ENCODE measurements at places on chromosomes 13 and 19. TPM values are rescaled to one million over a fixed set of nuclear protein-coding genes. Genes with fewer than 3 reads are reported as not detected.

The ALOX5AP gene
- total RNA-seq = 7.6 TPM

The GPR4 gene
- 3.4 TPM for total RNA-seq

The PIK3R2 gene
- total RNA-seq = 45.4 TPM

The PRSS57 gene
- not detected for total RNA-seq

The RAB4B gene
- total RNA-seq = 53.4 TPM

The SLC10A2 gene
- 5.0 TPM for total RNA-seq

GRCh38 chr19:7722231-7722651 lies 9.7 kb downstream of the CLEC4G start:
- no peak for DNase-seq

DNA sequence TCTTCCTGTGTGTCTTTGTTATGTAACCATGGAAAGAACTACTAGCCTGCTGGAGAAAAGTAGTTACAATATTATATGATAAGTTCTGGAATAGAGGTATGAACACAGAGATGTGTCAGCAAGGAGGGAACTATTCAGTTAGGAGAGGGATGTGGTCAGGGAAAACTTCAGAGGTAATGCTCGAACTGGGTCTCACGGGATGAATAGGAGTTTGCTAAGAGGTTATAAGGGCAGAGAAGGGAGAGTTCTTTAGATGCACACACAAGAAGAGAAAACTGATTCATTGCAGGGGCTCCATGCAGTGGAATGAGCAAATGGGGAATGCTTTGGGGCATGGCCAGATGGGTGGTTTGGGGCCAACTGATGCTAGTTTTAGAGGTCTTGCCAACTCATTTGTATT lies 46.0 kb upstream of the SIAH3 start:
- no peak for DNase-seq

- DNase-seq = no peak
Observed at GRCh38 chr13:98741741-98742435, 10.6 kb downstream of the SLC15A1 start.

DNA sequence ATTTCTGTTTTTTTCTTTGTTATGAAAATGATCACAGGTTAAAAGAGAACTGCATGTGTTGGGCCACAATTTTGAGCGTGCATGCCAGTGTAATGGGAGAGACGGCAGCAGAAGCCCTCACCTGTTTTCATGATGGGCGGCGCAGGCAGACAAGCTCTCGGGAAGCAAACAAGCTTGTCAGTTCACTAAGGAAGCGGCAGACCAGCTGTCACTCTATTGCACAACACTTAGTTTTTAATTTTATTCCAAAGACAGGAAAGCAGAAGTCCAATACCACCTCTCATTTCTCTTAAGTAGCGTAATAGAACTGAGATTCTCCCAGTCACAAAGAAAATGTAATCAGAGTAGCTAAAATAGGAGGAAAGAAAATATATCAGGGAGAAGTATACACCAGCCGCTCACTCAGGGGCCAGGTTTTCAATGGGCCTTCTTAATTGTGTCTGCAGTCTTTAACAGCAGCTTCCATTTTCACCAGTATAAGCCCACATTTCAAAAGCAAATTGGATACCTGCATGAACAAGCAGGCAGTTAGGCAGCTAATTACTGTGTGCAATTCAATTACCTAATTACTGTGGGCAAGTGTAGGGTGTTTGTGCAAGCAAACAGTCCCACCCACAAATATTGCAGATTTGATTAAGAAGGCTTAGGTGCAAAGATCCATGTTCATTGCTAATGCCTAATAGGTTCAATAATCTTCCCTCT lies 711.4 kb downstream of the DIAPH3 start:
- DNase-seq = no peak

DNA sequence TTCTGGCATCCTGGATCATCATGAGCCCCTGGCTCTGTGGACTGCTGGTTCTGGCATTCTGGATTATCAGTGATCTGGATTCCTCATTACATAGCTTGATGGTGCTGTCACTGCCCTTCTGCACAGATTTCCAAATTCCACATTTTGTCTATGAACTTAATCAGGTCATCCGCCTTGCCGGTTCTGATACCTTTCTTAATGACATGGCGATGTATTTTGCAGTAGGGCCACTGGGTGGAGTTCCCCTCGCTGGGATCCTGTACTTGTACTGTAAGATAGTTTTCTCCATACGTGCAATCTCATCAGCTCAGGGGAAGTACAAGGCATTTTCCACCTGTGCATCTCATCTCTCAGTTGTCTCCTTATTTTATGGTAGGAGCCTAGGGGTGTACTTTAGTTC lies 24.4 kb upstream of the OR7C2 start:
- no peak for DNase-seq

GRCh38 chr13:76503766-76504165 lies 382.4 kb downstream of the KCTD12 start:
- no peak for DNase-seq

DNA sequence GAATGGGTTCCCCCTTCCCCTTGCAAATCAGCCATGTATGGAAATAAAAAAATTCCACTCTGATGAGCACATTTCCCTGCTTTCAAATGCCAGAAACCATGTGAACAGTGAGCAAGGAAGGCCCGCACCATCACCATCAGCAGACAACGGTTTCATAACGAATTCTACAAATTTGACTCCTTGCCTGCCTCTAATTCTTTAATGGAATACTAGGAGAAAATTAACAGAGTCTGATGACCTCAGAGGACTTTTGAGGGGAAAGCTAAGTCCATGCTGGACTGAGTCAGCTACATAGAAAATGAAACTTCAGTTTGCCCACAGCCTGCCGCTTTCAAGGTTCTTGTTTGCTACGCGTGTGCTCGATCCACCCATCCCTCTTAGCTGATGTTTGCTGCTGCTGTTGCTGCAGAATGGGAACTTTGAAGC lies 46.7 kb upstream of the KL start:
- no peak for DNase-seq

GRCh38 chr13:94480672-94481145 lies 1.2 kb upstream of the DCT start:
- DNase-seq = no peak

DNA sequence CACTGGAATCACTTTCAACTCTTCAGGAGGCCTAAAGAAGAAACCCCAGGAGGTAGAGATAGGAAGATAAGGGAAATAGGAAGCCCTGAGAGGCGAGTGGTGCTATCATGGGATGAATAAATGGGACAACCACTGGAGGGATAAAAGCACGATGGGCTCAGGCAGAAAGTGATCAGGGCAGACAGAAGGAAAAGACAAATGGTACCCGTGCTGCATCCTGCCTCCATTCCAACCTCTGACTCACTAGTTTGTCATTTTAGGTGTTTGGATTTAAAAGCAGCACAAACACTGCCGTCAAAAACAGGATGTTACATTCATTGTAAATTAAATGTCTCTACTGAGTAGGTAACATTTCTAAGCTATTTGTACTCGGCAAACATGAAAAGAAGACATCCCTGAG lies 314.3 kb upstream of the HTR2A start:
- DNase-seq = no peak

- DNase-seq = peak; percentile 97
Observed at GRCh38 chr19:8592231-8593009, 15.2 kb upstream of the MYO1F start.

DNA sequence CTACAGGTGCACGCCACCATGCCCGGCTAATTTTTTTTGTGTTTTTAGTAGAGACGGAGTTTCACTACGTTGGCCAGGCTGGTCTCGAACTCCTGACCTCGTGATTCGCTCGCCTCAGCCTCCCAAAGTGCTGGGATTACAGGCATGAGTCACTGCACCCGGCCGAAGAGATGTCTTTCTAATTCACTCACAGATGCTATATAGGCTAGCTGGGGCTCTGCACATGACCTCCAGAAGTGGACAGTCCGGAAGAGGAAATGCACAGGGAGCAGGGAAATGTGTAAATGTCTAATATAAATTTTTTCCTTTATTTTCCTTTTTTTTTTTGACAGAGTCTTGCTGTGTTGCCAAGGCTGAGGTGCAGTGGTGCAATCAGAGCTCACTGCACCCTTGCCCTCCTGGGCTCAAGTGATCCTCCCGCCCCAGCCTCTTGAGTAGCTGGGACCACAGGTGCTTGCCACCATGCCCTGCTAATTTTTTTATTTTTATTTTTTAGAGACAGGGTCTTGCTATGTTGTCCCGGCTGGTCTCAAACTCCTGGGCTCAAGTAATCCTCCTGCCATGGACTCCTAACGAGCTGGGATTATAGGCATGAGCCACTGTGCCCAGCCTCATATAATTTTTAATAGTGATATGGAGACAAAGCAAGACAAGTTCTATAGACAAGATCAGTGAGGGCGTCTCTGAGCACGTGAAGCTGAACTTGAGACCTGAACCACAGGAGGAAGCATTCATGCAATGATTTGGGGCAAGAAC lies 8.4 kb downstream of the GIPC1 start:
- no peak for DNase-seq
